ENCODE measurements at places on chromosomes 5 and 9.
A peak's percentile ranks its signal among the peaks of the same experiment; 100 is the strongest.

DNA sequence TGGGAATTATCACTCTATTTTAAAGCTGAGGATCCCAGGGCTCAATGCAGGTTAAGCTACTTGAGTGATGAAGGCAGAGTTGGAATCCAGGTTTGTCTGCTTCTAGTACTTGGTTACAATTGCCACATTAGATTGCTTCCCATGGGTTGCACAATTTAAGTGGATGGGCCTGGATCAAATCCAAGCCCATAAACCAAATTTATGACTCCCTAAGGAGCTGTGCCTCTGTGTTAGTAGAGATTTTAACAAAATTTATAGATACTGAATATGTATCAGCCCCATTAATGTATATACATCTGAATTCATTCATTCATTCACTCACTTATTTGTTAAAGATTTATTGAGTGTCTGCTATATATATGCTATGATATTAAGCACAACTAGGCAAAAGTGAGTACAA, 332.3 kb upstream of the KLF9 start:
- no peak for DNase-seq

GRCh38 chr9:114388764-114389375, 1.1 kb upstream of the AKNA start:
- DNase-seq: no peak

DNA sequence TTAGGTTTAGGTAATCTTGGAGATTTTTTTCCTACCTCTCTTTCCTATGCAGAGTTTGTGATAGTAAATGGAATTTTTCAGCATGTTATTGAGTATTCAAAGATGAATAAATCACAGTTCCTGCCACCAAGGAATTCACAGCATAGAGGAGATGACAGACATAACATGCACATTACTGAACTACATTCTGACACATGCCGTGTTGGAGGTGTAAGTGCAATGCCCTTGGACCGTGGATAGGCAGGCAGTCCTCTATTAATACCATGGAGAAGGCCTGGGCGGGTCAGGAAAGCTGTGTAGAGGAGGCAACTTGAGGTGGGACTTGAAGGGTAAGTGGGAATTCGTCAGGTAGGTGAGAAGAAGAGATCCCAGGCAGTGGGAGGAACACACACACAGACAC, 43.9 kb downstream of the MCCC2 start:
- DNase-seq: no peak

DNA sequence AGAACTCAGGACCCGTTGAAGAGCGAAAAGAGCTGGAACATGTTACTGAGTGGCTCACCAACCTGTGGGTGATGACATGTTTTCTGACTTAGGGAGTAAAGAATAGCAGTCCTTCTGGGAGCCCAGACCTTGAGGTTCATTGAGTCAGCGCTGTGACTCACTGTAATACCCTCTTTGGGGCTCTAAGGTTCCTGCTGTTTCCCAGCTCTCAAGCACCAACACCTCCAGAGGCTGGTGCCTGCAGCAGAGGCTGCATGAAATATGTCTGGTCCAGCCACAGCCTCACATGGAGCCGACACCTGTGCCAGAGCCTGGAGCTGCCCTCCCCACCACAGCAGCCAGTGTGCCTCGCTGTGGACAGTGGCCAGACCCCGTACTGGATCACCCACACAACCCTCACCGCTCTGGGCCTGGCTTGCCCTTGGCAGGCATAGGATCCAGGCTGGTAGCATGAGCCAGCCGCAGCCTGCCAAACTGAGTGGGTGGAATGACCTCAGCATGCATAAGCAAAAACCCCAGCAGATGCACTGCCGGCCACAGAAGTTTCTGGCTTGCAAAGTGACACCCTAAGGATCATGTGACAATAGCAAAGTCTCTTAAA, 143.5 kb upstream of the MRPS30 start:
- no peak for DNase-seq

- no peak for DNase-seq
These were observed 24.0 kb downstream of the RANBP17 start for GRCh38 chr5:170885809-170886208.

DNA sequence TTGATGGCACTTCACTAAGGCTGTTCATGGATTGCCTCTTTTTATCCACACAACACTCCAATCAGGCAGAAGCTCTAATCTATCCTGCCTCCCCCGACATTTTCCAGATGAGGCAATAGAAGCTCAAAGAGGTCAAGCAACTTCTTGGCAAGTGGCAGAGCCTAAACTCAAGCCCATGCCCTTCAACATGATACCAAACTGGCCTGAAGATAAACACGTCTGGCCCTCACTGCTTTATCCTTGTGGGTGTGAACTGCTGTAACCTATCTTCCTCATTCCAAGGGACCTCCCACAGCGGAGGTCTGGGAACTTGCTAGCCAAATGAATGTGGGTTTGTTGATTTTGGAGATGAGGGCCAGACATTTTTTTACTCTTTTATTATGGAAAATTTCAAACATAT, 9.5 kb downstream of the SLC35A4 start:
- DNase-seq: no peak

DNA sequence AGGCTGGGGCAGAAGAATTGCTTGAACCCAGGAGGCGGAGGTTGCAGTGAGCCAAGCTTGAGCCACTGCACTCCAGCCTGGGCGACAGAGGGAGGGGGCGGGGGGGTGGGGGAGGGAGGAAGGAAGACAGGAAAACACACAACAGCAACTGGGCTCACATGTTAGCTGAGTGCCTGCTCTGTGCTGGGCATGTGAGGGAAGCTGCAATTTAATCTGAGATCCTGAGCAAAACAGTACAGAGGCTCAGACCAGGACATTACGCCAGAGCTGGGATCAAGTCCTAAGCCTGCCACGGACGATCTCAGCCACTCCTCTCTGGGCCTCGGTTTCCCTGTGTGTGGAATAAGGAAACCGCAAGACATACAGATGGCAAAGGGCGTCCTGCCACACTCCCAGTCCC, 119.1 kb downstream of the VAV2 start:
- no peak for DNase-seq

- DNase-seq: no peak
These were observed 48.1 kb upstream of the PCSK1 start for GRCh38 chr5:96481009-96481786.

- no peak for DNase-seq
These were observed 39.1 kb upstream of the UGT3A2 start for GRCh38 chr5:36105819-36106218.

DNA sequence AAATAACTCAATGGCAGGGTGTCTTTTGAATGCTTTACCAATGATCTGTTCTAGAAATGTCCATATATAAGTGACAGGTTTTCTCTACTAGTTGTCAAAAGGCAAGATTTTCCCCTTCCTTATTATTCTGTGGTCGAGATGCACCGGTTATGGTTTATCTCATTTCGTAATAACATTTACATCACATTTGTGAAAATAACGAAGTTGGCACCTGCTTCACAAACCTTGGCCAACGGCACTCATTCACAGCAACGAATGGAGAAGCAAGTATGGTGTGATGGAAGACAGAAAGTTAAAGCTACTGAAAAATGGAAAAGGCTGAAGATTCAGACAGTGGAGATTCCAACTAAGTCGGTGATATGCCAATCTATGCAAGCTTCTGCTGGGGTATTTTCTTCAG, 235.8 kb downstream of the KCTD16 start:
- no peak for DNase-seq

DNA sequence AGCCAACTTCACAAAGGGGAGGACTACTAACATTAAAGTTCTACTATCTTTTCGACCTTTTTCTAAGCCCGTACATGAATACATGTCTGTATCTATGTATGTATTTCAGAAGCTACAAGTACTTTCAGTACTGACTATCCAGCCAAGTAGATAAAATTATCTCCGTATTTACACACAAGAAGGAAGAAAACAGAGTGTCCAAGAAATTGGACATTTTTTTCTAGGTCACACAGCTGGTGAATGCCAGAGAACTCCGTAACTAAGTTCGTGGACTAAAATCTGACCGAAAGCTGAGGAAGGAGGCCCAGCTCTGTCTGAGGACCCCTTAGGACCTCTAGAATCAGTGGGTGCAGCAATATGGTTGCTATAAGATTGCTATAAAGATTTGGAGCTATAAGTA, 83.4 kb downstream of the MAMDC2 start:
- no peak for DNase-seq

DNA sequence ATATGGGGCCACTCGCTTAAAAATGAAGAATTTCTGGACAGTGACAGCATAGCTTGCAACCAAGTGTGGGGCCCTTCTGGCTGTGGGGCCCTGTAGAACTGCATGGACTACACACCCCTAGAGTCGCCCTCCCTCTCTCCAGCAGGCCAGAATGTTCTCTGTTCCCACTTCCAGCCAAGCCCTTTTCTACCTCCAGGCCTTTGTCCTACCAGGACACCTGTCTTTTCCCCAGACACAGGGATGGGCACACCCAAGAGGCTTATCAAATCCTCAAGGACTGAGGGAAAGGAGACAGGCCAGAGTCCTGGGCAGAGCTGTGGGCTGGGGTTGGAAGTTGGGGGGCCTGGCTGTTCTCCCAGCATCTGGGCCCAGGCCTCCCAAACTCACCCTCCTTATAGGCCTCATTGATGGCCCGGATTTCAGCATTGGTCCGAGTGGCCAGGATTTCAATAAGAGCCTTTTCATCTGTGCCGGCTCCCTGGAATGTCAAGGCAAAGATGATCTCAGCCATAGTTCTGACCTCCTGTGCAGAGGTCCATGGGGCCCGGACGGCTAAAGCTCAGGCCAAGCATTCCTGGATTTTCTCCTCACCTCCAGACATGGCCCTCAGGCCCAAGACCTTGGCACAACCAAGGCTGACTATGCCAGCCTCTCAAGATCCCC, 38.2 kb upstream of the TNIP1 start:
- DNase-seq: no peak

GRCh38 chr9:77809552-77809951, 161.4 kb upstream of the GNA14 start:
- DNase-seq: no peak

GRCh38 chr9:102054811-102055210, 316.4 kb upstream of the GRIN3A start:
- no peak for DNase-seq

GRCh38 chr5:138402640-138403039, 36.2 kb upstream of the REEP2 start:
- no peak for DNase-seq

- no peak for DNase-seq
These were observed 170.3 kb downstream of the SMC2 start for GRCh38 chr9:104264431-104264830.

GRCh38 chr5:74040811-74041491, 415.0 kb downstream of the ARHGEF28 start:
- no peak for DNase-seq

DNA sequence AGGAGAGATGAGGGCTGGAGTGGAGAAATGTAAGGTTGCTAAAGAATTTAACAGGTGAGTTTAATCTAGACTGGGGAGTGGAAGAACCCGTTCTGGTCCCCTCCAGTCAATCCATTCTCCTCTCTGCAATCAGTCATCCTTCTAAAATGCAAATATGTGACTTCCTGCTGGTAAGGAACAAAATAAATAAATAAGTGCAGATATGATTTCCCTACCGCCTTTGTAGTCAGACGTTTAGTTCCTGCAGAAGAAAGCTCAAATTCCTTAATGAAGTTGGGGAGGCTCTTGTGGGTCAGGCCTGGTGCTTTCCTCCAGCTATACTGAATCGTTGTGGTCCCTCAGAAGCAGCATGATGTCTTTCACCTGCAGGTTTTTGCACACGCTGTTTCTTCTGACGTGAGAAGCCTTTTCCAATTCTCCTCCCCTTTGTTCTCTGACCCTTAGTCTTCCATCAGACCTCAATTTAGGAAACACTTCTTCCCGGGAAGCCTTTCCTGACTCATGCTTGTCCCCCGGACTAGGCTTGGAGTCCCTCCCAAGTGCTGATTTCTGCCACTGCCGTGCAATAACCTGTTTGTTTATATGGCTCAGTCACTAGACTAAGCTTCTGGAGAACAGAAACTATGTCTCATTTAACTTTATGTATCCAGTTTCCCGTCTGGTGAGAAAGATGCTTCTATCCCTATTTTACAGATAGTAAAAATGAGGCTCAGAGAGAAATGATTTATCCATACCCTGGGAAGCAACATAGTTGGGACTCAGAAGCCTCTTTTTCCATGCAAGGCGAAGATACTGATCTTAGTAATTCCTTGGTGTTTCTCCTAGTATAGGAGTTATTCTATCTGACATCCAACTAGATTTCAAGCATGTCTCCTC, 1.3 kb downstream of the ATP6V1G1 start:
- DNase-seq: no peak

GRCh38 chr5:144504929-144505577, 334.4 kb downstream of the KCTD16 start:
- DNase-seq: no peak

GRCh38 chr9:89715318-89715858, 110.6 kb downstream of the GADD45G start:
- no peak for DNase-seq

DNA sequence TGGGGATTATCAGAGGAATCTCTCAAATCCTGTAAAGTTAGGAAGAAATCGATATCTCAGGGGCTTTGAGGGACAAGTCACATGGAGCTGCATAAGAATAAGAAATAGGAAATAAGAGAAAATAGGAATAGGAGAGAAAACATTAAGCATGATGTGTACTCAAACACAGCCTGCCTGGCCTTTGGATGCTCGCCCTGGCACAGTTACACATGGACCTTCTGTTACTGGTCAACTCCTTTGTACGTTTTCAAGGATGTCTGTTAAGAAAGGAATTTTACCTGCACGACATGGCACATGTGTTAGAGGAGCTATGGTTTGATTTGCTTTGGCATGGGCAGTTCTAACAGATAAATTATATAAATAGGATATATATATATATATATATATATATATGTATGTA, 321.2 kb downstream of the CDH12 start:
- DNase-seq: no peak

GRCh38 chr9:81517954-81518353, 171.4 kb downstream of the TLE1 start:
- DNase-seq: peak; percentile 44

DNA sequence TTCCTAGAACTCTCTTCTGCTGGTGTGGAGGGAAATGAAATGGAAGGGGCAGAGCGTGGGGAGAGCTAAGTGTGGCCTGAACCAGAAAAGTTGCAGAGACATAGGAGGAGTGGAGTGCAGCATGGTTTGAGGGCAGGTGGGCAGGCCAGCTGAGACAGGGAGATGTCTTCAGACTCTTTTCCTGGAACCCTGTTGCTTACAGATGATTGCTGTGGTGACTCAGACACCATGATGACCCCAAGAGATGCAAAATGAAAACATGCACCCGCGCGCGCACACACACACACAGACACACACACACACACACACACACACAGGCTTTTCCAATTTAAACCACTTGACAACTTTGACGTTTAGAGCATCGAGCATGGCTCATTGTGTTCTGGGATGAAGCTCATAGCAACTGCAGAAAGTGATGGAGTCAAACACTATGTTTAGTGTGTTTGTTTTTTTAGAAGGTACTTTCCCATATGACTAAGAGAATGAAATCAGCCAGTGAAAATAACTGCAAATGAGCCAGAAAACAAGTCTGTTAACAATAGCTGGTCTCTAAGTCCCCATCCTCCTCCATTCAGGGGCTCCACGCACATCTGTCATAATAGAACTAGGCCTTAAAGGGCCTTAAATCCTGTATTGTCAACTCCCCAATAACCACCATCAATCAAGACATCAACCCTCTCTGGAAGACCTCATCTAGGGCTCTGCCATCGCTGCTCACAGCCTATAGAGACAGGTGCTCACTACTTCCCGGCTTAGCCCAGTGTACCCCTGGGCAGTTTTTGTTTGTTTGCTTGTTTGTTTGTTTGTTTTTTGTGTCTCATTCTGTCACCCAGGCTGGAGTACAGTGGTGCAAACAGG, 9.6 kb downstream of the TMOD1 start:
- DNase-seq: no peak
